Activated CD4-positive, CD25-positive, alpha-beta regulatory T cell (primary cell): ENCODE measurements at places on chromosomes 1 and 21.

DNA sequence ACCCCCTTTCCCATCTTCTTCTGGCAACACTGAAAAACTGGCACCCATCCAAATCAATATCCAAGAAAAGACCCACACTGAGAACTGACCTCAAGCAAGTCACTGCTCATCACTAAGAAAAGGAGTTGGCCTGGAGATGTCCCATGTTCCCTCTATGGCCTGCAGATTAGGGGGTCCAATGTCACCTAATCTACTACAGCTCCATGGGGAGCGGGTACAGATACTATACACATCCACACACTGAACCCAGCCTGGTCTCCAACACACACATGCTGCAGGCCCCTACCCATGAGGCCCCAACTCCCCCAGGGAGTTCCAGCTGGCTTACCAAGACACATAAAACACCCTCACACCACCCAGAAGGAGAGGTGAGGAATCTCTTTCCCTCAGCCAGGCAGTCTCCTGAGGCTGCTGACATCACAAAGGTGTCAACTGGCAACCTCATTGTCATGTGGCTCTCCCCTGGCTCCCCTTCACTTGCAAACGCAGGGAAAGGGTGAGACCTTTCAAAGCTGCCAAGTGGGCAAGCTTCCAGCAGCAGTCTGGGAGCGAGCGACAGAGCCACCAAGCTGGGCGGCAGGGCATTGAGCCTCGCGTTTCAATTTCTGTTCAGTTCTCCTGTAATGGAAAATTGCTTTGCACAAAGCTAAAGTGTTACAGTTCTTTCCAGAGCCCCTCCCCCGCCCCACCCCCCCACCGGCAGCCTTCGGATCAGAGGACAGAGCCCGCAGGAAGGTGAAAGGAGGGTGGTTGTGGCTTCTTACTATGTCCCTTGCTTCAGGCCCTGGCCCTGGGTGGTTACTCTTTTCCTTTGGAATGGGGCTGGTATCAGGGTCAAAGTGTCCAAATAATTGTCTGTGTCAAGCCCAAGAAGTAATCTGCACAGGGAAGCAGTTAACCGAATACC is at the start of gene LRRC52:
TSS of gene LRRC52 (plus strand) at position 469 of the 907 bp plus-strand sequence. CDS start at position 766, 297 bp downstream.
- DNase-seq, result no peak

GRCh38 chr21:19993268-19993667 is 1004.9 kb upstream of the NCAM2 start:
- DNase-seq, result no peak

DNA sequence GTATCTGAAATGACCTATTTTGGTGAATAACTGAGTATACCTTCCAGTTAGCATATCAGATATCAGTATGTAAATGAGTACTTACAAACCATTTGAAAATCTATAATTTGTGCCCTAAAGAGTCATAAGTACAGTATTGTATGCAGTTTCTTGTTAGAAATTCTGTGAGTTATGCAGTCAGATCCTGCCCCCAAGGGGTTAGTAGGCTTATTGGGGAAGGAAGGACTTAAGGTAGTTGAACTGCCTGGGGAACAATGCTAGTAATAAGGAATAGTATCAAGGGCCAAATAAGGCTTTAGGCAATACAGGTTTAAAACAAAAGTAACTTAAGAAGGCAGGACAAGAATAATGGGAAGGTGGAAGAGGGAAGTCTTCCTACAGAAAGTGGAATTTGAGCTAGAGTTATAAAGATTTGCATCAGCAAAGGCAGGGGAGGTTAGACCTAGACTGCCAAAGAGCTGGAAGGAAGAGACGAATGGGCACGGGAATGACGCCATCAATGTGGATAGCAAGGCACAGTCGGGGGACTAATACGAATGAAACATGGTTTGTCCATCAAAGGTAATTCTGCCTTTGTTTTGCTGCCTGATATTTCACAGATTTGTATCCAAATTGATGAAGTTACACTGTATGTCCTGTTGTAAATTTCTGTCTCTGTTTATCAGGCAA is 182.9 kb upstream of the DPYD start:
- no peak for DNase-seq

GRCh38 chr1:91714867-91715381 is 171.0 kb downstream of the TGFBR3 start:
- DNase-seq, result no peak

DNA sequence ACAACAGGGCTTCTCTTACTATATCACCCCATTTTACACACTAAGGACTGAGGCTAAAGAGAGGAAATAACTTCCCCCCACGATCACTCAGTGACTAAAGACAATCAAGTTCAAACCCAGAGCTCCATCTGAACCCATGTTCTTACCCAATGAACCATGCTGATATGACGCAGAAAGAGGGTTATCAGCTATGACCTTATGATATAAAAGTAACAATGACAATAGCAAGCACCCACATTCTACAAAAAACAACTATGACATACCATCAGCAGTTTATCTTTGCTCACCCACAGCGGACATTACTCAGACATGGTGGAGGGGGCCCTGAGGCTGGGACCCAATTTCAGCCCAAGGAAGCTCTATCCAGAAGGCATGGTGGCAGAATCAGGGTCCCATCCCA is 75.7 kb downstream of the PTPN14 start:
- no peak for DNase-seq

- no peak for DNase-seq
Measured at GRCh38 chr1:163337631-163338030, 15.9 kb downstream of the NUF2 start.
